AML-193 (cell line): ENCODE measurements at places on chromosomes 3 and 15.

GRCh38 chr3:42780892-42781700 lies 8.0 kb upstream of the CCDC13 start:
- peak; percentile 81 for DNase-seq

GRCh38 chr3:114545193-114545592 lies 251.4 kb downstream of the TIGIT start:
- DNase-seq = no peak

- no peak for DNase-seq
These were observed 27.8 kb downstream of the ADGRG7 start for GRCh38 chr3:100637197-100637631.

DNA sequence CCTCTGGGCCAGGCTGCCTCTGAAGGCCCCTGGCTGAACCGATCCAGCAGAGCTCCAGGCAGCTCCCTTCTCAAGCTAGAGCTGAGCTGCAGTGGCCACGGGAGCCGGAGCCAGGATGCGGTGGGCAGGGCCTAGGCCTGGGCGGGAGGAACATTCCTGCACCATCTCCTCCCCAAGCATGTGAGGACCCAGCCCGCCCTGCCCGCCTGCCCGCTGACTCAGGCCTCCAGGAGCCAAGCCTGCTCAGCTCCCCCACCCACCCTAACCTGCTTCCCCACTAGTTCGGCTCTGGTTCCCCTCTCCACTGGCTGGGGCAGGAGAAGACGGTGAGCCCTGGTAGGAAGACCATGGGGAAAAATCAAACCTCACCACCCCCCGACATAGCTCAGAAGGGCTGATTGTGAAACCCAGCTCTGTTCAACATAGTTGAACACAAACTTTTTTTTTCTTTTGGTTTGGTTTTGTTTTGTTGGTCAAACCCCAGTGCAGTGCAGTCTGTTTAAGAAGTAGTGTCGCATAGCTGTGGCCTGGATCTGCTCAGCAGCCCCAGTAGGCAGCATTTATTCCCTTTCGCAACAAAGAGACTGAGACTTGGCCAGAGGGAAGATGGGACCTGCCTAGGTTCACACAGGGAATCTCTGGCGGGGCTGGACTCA lies 13.5 kb downstream of the SNX33 start:
- no peak for DNase-seq

- no peak for DNase-seq
These were observed 36.9 kb upstream of the PCSK6 start for GRCh38 chr15:101526442-101526841.

DNA sequence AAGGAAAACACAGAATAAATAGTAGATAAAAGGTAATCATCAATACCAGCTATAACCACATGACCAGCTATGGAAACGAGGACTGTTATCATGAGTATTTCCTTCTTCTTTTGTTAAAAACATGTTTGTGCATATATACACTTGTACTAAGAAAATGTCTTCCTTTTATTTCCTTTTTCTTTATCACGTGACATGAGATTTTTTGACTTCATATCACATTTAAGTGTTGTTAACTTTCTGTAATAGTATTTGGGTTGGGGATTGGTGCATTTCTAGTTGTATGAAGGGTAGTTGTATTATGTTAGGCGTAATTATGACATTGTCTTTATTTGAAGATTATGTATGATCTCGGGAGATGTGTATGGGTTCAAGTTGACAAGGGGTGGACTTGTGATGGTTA lies 278.5 kb upstream of the ZNF385D start:
- DNase-seq = no peak

DNA sequence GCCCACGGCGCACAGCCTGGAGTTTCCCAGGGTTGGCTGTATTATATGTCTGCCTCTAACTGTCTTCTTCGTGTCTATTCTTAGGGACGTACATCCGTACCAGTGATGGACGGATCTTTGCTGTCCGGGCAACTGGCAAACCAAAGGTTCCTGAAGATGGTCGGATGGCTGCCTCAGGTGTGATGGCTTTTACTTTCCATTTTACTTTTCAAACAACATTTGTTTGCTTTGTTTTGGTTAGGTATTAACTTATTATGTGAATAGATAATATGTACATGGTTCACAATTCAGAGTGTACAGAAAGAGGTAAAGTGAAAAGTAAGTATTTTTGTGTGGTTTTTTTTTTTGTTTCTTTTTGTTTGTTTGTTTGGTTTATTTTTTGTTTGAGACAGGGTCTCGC lies 11.1 kb upstream of the TEX264 start:
- DNase-seq = no peak

DNA sequence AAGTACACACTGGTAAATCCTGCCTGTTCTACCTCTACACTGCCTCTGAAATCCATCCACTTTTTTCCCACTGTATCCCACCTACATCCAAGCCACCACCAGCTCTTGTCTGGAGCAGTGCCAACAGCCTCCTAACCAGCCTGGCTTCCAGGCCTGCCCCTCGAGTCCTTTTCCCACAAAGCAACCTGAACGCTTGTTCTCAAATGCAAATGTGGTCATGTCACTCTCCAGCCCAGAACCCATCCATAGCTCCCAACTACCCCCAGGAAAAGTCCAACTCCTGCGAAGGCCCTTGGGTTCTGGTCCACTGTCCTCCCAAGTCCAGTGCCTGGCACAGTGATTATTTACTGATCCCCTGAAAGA lies 83.8 kb downstream of the SEMA5B start:
- DNase-seq = no peak

DNA sequence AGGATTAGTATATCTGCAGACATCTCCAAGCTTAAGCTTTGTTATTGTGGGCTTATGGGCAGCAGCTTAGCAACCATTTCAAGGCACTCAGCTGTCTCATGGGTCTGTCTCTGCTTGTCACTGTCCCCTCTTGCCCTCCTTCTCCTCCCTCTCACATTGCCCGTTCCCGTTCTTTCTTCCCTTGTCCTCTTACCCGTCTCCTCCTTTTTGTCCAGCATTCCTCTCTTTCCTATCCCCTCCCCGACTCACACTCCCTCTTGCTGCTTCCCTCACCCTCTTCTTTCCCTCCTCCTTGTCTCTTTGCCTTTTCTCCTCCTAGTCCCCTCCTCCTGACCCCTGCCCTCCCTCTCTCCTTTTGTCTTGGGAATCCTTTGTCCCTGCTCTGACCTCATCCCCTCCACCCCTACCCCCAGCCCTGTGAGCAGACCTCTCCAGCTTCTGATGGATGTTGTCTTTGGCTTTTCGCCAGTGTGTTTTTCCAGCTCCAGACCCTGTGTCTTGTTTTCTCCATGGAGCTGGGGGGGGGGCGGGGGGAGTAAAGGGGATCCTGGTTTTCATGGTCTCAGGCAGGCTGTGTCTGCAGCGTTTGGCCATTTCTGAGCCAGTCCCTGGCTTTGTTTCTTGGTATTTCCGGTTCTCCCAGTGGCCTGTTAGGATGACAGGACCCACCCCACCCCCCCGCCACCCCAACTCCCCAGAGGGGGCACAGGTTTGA lies 47.9 kb upstream of the TRAK1 start:
- DNase-seq = no peak

DNA sequence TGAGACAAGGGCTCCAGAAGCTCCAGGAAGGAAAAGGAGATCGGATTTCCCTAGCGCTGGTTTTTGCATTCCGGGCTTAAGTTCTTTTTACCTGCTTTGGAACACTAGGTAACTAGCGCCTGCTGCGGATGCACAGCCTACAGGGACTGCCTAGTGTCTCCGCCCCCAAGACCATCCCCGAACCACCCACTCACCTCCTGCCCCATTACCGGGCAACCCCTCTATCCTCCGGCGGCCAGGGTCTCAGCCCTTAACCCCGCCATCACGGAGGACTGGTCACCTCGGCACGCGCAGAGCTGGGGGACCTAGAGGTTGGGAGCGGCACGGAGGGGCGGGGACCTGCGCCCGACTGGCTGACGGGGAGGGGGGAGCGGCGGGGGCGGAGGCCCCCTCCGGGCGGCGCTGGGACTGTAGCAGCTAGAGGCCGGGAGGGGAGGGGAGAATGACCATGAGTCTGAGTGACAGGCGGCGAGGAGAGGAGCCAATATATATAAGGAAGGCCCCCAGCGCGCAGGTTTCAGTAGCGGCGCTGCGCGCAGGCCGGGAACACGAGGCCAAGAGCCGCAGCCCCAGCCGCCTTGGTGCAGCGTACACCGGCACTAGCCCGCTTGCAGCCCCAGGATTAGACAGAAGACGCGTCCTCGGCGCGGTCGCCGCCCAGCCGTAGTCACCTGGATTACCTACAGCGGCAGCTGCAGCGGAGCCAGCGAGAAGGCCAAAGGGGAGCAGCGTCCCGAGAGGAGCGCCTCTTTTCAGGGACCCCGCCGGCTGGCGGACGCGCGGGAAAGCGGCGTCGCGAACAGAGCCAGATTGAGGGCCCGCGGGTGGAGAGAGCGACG lies at the start of gene DLL4:
Gene DLL4, plus strand, starts transcription at position 520 of the 839 bp plus-strand sequence. CDS start 329 bp downstream, outside the sequence.
- no peak for DNase-seq

GRCh38 chr3:112745567-112746248 lies 101.0 kb downstream of the CD200R1L start:
- DNase-seq = no peak

GRCh38 chr3:67028001-67028784 lies 30.1 kb downstream of the KBTBD8 start:
- DNase-seq = no peak

DNA sequence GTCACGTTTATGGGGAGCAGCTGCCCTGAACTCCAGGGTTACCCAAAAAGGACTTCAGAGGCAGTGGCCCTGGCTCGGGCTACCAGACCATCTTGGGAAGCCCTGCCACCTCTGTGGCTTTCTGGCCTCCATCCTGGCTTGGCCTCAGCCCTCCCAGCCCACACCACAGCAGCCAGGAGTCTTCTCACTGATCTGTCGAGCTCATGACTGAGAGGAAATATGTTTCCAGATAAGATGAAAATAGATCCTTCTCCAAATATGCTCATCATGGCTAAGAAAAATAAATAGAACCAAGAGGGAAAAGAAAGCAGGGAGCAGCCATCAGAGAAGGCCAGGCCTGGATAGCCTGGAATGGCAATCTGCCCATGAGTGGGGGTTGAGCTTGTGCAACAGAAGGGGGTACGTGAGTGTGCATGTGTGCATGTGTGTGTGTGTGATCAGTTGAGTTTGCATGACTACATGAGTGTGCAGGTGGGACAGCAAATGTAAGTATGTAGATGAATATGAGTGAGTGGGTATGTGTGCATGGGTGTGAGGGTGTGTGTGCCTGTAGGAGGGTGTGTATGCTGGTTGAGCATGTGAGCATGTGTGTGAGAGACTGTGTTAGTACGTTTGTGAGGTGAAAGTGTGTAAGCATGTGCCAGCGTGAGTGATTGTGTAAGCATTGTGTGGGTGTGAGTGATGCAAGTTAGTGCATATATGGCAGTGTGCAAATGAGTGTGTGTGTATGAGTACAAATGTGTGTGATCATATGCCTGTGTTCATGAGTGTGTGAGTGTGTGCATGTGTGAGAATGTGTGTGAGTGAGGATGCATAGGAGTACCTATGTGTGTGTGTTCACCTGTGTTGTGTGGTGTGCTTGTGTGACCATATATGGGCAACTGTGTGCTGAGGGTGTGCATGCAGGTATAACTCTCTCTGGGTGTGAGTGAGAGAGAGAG lies 9.9 kb upstream of the RFT1 start:
- no peak for DNase-seq

GRCh38 chr3:193053046-193053435 lies 135.4 kb upstream of the MB21D2 start:
- no peak for DNase-seq

DNA sequence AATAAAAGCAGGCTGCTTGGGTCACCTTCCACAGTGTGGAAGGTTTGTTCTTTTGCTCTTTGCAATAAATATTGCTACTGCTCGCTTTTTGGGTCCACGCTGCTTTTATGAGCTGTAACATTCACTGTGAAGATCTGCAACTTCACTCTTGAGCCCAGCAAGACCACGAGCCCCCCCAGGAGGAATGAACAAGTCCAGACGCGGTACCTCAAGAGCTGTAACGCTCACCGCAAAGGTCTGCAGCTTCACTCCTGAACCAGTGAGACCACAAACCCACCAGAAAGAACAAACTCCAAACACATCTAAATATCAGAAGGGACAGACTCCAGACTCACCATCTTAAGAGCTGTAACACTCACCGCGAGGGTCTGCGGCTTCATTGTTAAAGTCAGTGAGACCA lies 47.5 kb upstream of the CCR4 start:
- no peak for DNase-seq

DNA sequence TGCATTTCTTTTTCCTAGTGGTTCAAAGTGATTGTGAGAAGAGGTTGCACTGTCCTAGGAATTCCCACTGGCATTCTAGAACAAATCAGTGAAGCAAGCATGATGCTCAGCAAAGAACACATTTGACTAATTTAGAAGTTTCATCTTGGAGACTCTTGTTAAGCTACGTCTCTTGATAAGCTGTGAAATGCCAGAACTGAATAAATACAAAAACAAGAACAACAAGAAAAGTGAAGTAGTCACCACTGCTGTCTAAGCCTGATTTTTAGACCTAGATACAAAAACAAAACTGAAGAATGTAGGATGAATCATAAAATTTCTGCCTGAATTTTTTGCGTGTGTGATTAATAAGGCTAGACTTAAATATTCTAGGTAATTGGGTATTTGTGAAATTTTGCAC lies 1162.4 kb downstream of the TUSC7 start:
- DNase-seq = no peak

DNA sequence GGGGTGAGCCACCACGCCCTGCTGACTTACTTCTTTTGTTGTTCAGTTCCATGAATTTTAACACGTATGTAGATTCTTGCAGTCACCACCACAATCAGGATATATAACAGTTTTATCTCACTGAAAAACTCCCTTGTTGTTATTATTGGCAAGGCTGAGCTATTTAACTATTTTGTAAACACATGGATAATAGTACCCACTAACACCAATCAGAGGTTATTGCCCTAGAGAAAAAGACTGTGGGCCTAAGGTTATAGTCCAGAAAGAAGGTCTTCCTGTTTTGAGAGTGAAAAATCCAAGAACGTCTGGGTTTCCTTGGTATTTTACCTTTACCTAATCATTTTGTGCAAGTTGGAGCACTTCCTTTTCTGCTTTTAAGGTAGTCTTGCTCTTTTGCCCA lies 9.5 kb downstream of the ZWILCH start:
- no peak for DNase-seq

DNA sequence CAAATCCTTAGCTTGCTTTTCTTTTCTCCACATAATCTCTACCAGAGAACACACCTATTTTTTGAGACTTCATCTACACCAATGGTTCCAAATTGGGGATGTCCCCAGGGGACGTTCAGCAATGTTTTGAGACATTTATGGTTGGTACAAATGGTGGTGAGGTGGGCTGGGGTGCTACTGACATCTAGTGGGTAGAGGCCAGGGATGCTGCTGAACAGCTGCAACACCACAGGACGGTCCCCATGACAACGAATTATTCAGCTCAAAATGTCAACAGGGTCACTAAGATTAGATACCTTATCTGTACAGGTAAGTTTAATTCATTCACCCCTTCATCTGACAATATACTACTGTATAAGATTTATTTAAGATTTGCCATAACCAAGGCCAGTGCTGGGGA lies 14.4 kb downstream of the GK5 start:
- DNase-seq = no peak

- DNase-seq = no peak
These were observed 147.3 kb upstream of the DPH6 start for GRCh38 chr15:35693286-35693685.

DNA sequence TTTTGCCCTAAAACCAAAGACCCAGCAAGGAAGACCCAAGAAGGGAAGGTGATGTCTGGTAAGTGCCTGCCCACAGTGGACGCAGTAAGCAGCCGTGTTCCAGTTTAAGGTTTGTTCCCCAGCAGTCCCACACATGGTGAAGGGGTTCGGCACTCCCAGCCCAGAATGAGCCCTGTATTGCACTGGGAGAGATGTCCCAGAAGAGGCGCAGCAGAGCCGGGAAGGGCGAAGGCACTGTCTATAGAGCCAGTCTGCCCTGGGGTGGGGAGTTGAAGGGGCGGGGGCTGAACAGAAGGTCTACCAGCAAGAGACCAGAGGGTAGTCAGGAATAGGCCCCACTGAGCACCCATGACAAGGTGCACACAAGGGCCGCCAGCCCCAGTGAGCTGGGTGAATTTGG lies 6.4 kb downstream of the TMEM158 start:
- DNase-seq = no peak
